Smooth muscle cell of the brain vasculature (primary cell): ENCODE measurements at places on chromosomes 11 and 22.

DNA sequence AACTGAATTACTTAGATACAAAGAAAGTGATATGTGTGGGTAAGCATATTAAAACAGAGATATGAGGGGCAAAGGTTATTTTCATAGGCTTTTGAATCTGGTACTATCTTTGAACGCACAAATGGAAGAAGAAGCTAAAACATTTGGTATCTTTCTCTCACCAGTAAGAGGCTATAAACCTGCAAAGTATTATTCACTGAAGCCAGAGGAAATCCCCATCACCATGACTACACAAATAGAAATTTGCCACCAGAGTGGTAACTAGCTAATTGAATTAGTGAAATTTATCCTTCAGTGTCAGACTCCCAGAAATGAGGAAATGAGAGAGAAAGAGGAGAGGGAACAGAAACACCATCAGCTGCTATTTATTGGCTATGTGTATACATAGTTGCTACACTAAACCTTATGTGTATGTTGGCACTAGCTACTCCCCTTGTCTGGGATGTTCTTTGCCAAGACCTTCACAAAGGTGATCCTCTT is 503.4 kb downstream of the DLG2 start:
- DNase-seq: no peak

- no peak for DNase-seq
Measured at GRCh38 chr11:76225122-76225611, 18.9 kb upstream of the WNT11 start.

DNA sequence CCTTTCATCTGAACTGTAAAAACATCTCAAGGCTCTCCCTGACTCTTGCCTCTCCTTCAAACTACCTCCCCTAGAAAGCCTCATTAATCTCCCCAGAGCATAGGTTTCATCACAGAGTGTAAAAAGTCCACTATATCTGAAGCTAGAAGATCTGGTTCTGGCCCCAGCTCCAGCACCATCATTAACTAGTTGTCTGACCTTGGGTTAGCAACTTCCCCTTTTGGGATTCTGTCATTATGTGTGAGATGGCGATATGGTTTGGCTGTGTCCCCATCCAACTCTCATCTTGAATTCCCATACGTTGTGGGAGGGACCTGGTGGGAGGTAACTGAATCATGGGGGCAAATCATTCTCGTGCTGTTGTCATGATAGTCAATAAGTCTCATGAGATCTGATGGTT is 97.3 kb downstream of the KCNC1 start:
- no peak for DNase-seq

GRCh38 chr22:38065539-38065938 is 8.3 kb downstream of the PICK1 start:
- DNase-seq: no peak

DNA sequence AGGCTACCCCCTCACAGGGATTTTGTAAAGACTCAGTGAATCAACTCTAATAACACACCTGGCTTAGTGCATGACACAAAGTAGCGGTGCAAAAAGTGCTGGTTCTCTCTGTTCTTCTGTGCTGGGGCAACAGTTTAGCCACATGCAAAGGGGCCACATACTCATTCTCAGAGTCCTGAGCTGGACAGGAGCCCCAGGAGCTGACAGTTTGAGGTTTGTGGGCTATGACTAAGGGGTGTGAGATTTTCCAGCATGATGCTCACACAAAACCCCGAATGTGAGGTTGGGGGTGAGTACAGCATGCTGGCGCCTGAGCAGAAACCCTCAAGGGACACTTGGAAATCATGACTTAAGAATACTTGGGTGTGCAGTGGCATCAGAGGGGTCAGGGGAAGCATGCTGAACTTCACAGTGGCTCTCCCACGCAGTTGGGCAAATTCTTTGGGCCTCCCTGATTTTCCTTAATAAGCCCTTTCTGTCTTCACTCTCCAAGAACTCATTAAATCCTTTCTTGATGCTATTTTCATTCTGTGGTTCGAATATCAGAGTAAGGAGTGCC is 31.0 kb downstream of the TMPRSS5 start:
- peak; percentile 55 for DNase-seq

DNA sequence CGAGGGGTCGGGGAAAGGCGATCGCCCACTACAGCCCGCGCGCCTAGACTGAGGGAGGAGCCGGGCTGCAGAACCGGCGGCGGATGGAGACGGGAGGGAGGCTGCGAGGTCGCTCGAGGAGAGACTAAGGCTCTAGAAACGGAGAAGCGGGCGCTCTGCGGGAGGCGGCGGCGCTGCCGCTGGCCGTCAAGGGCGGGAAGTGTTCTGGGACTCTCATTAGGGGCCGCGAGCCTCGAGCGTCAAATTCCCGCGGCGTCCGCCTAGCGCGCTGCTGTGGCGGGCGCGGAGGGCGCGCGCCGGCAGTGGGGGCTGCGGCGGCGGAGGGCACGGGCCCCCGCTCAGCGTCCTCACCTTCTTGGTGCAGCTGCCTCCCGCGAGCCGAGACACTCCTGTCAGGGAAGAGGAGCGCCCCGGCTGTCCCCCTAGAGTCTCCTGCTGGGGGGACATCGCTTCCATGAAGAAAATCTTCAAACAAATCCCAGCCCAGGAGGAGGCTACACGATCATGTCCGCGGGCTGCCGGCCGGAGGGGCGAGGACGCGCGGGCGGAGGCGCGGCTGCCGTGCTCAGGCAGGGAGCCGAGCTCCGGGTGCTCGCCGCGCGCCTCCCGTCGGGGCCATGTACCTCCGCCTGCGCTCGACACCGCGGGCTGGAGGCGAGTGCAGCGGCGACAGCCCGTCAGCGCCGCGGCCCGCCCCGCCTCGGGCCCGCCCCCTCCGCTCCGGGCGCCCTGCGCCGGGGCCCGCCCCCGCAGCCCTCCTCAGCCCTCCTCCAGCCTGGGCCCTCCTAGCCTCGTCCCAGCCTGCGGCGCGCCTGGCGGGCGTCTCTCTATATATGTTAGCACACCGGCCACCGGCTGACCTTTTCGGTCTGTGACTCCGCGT is at the start of gene ARHGAP20:
Gene ARHGAP20, minus strand, starts transcription at position 662 of the 883 bp plus-strand sequence. Its CDS starts 206 bp downstream, at position 456.
- DNase-seq: no peak

DNA sequence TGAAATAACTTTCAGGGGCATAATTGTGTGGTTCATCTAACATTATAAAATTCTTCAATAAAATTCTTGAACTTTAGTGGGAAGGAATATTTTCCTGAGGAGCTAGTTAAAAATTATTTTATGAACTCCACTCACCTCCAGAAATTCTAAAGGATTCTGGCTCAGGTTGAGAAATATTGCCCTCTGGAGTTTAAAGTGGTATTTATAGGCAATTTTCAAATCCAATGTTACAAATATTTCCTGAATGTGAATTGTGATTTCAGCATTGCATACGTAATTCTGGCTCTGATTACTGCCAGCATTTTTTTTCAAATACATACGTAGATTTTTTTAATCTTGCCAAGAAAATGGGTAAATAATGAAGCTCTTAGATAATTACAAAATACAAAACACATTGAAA is 598.2 kb upstream of the ANO3 start:
- DNase-seq: no peak

GRCh38 chr11:64989416-64989815 is 7.4 kb downstream of the BATF2 start:
- DNase-seq: no peak

GRCh38 chr11:79400717-79401330 is 40.0 kb downstream of the TENM4 start:
- no peak for DNase-seq

- DNase-seq: no peak
Measured at GRCh38 chr11:119366690-119367620, 14.5 kb downstream of the USP2 start.

DNA sequence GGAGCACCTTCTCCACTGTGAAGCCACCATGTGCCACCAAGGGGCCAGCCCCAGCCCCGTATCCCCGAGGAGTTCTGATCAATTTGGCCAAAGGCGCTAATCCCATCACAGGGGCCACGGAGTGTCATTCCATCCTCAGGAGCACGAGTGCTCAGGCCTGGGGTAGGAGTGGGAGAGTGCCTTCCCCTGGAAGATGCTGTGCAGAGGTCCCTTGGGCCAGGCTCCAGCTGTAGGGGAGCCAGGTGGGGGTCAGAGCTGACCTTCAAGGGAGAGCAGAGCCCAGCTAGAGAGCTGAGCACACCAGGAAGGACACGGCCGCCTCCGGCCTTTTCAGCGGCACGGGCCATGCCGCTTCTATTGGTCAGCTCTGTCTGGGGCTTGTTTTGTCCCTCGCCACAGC is 1459.9 kb downstream of the BRD1 start:
- DNase-seq: no peak

DNA sequence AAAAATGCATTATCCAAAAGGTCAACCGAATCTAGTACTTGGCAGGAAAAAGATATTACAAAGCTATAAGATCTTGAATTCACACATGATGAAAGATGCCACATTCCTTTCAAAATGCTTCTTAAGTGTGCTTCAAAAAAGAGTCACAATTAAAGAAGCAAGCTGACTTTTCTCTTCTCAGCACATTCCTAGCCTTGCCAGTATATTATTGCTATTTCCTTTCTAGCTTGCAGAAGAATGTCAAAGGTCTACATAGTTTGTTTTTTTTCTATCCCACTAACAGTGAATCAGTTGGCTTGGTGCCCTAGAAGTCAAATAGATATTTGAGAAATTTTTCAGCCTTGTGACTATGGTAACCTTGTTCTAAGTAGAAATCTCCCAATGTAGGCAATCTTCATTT is 56.8 kb downstream of the GUCY1A2 start:
- DNase-seq: peak; percentile 76

GRCh38 chr11:60513496-60514460 is 1.4 kb upstream of the MS4A13 start:
- DNase-seq: no peak

- no peak for DNase-seq
Measured at GRCh38 chr11:81259471-81259870, 1474.2 kb downstream of the FAM181B start.

DNA sequence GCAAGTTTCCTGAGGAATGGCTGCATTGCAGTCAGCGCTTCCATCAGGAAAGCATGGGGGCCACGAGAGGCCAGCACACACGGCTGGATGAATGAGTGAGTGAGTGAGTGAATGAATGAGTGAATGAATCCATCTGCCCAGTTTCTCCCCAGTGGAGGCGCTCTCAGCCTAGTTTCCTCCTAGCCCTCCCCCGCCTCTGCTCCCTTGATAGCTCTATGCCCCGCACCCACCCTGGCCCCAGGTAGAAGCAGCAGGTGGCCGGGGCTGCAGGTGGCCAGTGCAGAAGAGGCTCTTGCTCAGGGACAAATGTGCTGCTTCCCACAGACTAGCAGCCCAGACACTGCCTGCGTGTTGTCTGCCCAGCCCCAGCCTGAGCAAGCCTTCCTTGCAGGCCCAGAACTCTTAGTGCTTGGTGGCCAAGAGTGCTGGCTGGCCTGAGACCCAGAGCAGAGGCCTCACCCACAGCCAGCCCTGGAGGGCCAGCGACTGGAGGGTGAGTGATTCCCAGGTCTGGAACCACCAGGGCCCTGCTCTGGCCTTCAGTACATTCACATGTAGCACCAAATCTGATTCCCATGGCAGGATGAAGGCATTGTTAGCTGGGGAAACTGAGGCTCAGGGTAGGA is 31.1 kb upstream of the PDGFB start:
- no peak for DNase-seq

DNA sequence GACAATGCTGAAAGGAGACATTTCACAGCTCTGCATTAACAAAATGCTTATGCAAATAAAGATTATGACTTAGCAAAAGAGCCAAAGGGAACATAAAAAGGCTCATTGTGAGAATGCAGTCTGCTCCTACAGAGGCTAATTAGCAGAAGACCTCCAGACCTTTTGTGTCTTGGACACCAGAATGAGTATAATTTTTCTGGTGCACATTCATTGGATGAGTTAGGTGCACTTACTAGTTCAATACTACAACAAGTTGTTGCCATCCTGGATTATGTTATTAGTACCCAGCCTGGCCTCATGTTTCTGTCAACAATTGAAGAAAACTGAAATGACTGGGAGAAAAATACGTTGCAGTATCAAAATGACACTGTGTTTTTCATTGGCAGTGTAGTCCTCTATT is 613.2 kb upstream of the CHORDC1 start:
- DNase-seq: no peak

- no peak for DNase-seq
Measured at GRCh38 chr11:75276686-75277085, 36.1 kb downstream of the TPBGL start.

DNA sequence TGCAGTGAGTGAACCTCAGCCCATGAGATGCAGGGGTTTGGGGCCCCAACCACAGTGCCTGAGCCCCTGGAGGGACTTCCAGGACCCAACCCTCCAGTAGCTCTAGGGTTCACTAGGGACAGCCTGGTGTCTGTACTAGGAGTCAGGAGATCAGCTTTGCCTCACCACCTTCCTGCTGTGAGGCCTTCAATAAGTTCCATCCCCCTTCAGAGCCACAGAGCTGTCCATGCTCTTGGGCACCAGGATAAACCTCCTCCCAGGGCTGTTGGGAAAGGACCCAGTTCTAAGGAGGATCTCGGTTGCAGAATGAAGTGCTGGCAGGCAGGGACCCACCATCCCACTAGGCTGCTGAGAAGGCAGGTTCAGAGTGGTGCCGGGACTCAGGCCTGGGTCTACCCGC is 9.7 kb downstream of the ARHGEF17 start:
- no peak for DNase-seq

DNA sequence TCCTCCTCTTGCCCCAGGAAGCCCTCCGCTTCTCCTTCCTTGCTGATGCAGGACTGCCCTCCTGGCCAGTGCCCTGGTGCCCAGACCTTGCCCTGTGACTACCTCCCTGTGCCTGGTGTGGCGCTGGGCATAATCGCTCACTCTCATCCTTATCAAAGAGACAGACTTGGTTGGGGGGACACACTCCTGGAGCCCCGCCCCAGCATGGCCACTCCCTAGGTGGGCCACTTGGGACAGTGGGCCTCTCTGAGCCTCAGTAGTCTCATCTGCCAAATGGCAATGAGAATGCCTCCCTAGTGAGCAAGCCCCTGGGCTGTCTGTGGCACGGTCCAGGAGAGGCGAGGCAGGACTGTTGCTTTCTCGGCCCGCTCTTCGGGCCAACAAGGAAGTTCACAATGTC is 72.7 kb upstream of the TSPAN18 start:
- DNase-seq: no peak

- no peak for DNase-seq
Measured at GRCh38 chr11:94597896-94598295, 30.7 kb downstream of the PIWIL4 start.

- DNase-seq: no peak
Measured at GRCh38 chr11:129285402-129285786, 90.3 kb upstream of the BARX2 start.

DNA sequence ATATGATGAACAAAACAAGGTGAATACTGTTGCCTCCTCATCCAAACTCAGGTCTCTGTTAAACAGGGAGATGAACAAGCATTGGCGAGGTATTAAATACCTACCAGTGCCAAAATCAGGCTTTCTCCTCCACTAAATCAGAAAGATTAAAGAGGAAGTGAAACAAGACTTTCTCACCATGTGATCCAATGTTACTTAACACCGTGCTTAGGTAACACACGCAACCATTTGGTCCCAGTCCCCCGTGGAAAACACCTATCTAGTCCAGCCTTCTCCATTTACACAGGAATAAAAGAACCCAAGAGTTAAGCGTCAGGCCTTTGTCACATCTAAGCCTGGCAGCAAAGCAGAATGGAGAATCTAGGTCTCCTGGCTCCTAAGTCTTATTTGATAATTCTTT is 34.5 kb downstream of the TENM4 start:
- DNase-seq: no peak
